ENCODE measurements at places on chromosomes 4 and X.
A peak's percentile ranks its signal among the peaks of the same experiment; 100 is the strongest.

- DNase-seq: no peak
Observed at GRCh38 chrX:150456466-150456865, 93.3 kb downstream of the MAMLD1 start.

GRCh38 chrX:132092439-132093065 is 35.3 kb downstream of the FRMD7 start:
- peak; percentile 28 for DNase-seq

DNA sequence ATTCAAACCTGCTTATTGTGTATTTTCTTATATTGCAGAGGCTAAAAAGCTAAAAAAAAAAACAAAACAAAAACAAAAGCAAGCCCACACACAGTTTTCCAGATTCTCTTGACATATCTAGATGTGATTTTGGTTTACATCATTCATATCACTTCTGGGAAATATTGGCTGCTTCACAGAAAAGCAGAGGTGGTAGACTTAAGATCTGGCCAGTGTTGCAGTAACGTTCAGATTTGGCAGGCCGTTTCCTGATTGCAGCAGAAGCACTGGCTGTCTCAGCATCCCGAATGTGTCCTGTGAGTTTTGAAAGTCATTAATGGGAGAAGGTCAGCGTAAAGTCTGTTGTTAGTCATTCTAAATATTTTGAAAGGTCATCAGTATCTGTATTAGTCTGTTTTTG is 2062.0 kb downstream of the ARAP2 start:
- no peak for DNase-seq

DNA sequence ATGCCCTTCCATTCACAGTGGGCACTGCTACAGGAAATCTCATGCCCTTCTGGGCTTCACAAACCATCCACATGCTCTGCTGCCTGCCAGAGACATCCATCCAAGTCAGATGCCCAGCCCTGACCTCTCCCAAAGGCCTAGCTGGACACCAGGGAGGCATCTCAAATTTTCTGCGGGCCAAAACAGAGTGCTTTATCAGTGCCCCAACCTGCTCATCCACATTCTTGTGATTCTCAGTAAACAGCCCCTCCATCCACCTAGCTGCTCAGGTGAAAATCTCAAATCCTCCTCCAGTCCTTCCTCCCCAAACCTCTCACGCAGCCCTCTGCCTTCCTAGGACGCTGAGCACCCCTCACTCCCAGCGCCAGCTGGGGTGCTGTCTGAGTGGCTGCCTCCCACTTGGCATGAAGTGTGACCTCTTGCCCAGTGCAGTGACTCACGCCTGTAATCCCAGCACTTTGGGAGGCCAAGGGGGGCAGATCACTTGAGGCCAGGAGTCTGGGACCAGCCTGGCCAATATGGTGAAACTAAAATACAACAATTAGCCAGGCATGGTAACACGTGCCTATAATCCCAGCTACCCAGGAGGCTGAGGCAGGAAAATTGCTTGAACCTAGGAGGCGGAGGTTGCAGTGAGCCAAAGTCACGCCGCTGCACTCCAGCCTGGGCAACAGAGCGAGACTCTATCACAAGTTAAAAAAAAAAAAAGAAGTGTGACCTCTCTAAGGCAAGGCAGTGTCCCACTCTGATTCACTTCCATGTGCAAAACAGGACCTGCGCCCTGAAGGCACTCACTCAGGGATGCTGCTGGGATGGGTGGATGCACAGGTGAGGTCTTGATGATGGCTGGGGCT is 1.7 kb upstream of the AFAP1 start:
- no peak for DNase-seq

- no peak for DNase-seq
Observed at GRCh38 chr4:141413366-141413765, 192.7 kb downstream of the ZNF330 start.

DNA sequence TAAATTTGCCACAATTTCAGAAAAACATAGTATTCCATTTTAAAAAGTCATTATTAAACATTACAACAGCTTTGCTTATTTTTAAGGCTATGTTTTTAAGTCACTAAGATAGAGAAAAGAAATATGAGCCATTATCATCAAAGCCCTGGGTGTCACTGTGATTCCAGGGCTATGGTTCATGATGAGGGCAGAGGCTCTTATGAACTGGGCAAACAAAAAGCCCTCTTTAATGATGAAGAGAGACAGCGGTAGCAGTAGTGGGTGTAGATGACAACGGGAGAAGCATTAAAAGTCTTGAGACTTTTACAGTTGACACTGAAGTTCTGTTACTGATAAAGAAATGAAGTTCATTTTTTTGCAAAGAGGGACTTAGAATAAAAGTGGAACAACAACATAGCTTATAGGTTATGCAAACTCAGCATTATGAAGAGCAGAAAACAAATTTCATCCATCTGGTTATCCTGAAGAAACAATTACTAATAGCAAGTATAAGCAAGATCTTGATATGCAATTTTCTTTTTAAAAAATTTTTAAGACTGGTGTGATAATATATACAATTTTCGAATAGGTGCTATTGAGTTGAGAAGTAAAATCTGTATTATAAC is 202.7 kb upstream of the ETNPPL start:
- no peak for DNase-seq

DNA sequence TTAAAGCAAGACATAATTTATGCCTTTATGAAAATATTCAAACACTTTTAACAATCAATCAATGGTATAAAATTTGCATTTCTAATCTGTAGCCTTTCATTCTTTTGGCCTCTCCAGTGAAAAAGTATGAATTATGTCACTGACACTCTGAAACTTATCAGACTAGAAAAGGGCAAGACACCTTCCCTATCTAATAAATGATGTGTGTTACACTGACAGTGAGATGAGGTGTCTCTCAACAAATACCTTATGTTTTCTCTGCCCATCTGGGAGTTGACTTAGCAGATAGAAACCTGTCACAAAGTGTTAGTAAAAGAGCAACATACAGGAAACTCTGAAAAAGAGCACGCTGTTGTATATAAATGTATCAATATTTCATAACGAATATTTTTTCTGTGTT is 94.2 kb upstream of the TECRL start:
- DNase-seq: no peak

DNA sequence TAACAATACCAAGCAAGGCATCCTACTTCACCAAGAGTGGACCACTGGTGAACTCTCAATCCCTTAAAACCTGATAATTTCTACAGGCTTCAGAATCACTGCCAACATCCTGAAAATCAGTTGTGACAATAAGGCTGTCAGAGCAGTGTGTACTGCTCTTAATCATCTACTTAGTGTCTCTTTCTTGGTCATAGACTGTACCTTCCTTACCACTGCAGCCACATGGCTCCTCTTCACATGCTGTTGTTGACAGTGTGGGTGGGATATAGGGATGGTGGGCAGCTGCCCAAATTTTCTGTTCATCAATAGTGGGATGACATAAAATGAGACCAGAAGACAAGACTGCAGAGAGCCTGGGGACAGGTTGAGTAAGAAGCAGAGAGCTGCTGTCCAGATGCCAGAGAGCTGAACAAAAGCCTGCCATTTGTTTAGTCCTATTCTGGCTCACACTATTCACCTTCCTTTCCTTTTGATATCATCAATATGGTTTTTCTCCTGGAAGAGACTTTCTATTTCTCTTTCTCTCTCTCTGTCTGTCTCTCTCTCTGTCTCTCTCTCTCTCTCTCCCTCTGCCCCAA is 178.9 kb downstream of the MGST2 start:
- DNase-seq: no peak

- no peak for DNase-seq
Observed at GRCh38 chr4:147400721-147401120, 80.2 kb upstream of the EDNRA start.

DNA sequence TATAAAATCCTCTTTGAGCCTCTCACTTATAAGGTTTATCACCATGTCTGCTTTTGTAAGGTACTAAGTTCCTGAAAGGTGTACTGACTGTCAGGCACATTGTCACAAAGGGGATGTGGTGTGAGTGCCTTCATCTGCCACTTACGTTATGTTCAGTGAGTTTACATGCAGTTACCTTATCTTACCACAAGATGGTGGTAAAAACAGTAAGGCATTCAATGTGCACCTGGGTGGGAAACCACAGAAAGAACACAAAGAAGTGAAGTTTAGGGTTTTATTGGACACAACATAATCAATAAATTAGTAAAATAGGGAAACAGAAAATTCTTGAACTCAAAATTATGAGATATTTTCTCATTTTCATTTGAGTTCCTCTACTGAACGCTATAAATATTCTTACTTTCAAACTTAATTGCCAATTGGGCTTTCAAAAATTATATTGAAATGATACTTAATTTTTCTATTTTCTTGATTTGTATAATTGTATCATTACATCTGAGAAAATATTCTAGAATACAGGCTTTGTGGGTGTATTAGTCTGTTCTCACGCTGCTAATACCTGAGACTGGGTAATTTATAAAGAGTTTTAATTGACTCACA is 650.8 kb downstream of the PCDH7 start:
- peak; percentile 69 for DNase-seq

- no peak for DNase-seq
Observed at GRCh38 chrX:110699109-110699508, 96.5 kb downstream of the CHRDL1 start.

DNA sequence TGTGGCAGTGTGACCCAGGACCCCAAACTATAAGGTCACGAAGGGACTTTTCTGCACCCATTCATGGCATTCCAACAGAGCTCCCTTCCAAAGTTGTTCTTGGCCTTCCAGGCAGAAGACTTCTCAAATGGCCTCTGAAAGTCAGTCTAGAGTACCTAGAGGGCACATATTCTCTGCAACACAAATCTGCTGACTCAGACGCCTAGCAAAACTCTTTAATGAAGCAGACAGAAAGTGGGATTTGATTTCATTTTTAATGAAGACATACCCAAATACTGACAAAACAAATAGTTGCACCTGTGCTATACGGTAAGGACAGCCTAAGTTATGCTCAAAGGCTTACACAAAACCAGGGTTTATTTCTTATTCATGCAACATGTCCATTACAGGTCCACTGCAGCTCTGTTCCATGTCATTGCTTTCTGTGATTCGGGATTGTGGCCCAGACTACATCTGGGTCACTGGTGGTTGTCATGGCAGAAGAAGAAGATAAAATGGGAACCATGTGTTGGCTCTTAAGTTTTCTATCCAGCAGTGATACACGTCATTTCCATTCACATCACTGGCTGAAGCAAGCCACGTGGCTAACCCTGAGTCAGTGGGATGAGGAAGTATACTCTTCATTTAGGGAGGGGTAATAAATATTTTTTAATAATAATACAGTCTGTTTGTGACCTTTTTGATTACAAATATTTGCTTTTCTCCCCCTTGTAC is 57.7 kb downstream of the NAT8L start:
- no peak for DNase-seq

DNA sequence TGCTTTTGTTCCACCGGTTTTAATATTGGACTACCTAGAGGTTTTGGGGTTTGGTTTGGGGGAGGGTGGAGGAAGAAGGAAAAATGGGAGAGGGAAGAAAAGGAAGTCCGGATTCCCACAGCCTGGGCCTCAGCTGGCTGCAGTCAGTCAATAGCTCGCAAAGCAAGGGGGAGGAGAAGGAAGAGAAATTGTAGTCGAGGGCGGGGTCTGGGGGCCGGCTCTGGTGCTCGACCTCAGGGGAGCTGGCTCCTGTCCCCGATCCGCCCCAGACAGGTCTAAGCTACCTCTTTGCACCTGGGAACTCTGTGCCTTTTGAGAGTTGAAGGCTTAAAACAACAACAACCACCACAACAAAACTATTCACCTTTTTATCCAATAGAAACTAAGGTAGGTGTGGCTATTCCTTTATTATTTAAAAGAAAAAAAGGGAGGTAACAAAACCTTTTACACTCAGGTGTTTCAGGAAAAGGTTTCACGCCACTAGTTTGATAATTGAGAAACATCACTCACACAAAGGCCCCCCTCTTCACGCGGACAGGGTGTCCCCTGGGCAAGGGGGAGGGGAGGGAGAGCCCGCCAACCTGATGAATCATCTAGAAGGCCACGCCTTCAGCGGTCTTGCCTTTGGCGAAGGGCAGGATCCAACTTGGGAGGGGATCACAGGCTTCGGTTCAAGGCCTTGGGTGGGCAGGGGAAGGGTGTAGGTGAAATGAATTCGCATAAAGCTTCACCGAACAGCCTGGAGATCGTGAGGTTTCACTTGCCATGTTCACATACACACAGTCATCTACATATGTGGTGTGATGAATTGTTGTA is 1.6 kb upstream of the LNX1 start:
- DNase-seq: peak; percentile 17

- DNase-seq: no peak
Observed at GRCh38 chr4:67776746-67777145, 22.6 kb upstream of the GNRHR start.

DNA sequence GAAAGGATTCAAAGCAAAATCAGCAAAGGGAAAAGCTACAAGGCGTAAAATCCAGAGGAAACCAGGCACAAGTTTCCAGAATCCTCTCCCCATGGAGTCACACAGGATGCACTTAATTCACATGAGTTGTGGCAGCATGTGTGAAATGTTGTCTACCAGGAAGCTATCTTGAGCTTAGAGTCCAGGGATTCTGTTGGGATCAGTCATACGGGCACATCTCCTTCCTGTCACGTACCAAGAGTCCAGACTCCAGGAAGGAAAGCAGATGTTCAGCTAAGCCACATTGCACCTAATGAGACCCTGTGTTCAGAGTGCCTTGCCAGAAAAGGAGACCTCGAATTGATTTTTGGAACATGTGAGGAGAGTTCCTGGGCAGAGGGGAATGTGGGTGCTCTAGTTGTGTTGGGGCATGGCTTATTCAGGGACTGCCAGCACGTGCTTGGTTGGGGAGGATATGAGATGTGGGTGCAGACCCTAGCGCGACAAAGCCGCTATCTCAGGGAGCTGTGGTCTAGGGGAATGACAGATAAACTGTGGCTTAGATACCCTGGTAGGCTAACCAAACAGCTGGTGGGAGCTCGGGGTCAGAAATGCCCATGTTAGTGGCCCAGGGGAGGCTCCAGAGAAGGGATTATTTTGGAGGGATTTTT is 70.0 kb downstream of the EVC start:
- DNase-seq: no peak

DNA sequence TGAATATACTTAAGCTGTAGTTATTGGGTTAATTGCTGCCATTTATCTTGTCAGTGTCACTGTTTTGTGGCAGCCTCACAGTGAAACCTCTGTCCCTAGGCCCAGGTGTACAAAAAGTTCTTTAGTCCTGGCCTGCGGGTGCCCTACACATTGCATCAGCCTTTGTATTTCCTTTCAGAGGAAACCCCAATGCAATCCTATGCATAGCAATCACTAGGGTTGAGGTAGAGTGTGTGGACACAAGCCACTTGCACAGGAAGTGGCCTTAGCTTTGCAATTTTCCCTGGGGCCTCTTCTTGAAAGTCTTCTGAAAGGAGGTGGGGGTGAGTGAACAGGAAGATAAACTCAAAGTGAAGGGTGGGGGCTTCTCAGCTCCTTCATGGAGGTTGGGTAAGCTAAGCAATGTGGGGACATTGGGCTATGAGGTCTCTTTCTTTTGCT is 27.8 kb downstream of the VSIG4 start:
- DNase-seq: no peak

DNA sequence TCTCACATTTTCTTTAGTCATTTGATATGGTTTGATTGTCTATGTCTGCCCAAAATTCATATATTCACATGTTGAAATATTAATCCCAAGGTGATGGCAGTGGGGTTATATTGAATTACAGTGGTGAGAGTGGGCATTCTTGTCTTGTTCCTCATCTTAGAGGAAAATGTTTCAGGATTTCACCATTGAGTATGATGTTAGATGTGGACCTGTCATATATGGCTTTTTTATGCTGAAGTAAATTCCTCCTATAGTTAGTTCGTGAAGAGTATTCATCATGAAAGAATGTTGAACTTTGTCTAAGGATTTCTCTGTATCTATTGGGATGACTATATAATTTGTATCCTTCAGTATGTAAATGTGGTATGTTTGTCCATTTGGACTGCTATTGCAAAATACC is 512.3 kb upstream of the EPHA5 start:
- DNase-seq: no peak

- no peak for DNase-seq
Observed at GRCh38 chrX:120357186-120357585, 4.7 kb upstream of the ATP1B4 start.

All from brain (organoid and tissue), 16 donors.